ENCODE measurements at places on chromosomes 4 and X. TPM values are rescaled to one million over a fixed set of nuclear protein-coding genes. Genes with fewer than 3 reads are reported as not detected.

TRIM61 gene
- total RNA-seq, result 2.1 TPM

SNCA gene
- 13.4 TPM for total RNA-seq

GRCh38 chr4:1058198-1058996, 47.0 kb downstream of the FGFRL1 start:
- DNase-seq, result no peak

CEP135 gene
- total RNA-seq, result 6.3 TPM

CNOT6L gene
- total RNA-seq, result 39.9 TPM

DNA sequence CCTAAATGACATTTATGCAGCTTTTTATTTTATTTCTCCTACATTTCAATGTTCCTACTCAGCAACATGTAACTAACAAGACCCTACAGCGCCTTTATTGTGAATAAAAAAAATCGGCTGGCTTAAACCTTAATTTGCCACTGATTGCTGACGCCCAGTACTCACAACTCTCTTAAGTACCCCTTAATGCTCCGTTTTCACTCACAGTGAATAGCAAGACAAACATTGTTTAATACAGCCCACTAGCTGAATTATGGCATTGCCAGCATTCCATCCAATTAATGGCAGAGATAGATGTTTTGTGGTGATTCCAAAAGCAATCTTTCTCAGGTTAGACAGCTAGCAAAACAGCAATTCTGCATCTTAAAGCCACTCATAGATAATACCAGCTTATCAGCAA, 61.1 kb downstream of the PPARGC1A start:
- no peak for DNase-seq

DNA sequence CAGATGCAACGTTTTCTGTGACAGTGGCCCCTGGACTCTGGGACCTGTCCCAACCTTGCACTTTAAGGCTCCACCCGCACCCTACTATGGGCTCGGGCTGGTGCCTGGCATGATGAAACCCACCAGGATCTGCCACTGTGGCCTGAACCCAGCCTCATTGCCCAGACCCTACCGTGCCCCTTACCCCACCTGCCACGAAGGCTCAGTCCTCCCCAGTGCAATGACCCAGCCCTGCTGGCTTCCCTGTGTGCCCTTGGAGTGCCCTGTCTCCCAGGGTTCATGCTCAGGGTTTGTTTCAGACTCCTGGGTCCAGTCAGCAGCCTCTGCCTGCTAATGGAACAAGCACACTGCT, 3.1 kb downstream of the UVSSA start:
- no peak for DNase-seq

DNA sequence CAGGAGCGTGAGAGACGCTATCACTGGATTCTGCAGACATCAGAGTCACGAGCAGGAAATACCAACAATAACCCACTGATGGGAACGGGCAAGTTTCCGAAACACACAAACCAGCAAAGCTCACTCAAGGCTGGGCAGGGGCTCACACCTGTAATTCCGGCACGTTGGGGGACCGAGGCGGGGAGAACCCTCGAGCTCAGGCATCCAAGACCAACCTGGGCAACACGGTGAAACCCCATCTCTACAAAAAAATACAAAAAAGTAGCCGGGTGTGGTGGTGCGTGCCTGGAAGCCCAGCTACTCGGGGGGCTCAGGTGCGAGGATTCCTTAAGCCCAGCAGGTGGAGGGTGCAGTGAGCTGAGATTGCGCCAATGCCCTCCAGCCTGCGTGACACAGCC, 17.2 kb upstream of the GTPBP6 start:
- DNase-seq, result no peak

GAGE12H gene
- not detected for total RNA-seq
